Naive thymus-derived CD4-positive, alpha-beta T cell (primary cell): ENCODE measurements at places on chromosomes 12 and 14. TPM values are rescaled to one million over a fixed set of nuclear protein-coding genes. Genes with fewer than 3 reads are reported as not detected.

The DPF3 gene
- total RNA-seq, result 4.3 and 5.5 TPM in 2 replicates

- no peak for DNase-seq
- no peaks in the 10 kb centered on the region for H3K4me1 ChIP-seq
- no peak overlapping the region for H3K4me3 ChIP-seq
- no peak overlapping the region for H3K27ac ChIP-seq
- no peaks in the 10 kb centered on the region for H3K36me3 ChIP-seq
Measured at GRCh38 chr14:39555749-39556148, 123.5 kb upstream of the FBXO33 start.

The VRTN gene
- total RNA-seq, result not detected

- no peak overlapping the region for H3K27ac ChIP-seq
- DNase-seq, result no peak
- no peak overlapping the region for H3K4me3 ChIP-seq
- H3K27me3 ChIP-seq, result no peaks in the 10 kb centered on the region
Measured at GRCh38 chr12:104769144-104769561, 188.9 kb downstream of the SLC41A2 start.

DNA sequence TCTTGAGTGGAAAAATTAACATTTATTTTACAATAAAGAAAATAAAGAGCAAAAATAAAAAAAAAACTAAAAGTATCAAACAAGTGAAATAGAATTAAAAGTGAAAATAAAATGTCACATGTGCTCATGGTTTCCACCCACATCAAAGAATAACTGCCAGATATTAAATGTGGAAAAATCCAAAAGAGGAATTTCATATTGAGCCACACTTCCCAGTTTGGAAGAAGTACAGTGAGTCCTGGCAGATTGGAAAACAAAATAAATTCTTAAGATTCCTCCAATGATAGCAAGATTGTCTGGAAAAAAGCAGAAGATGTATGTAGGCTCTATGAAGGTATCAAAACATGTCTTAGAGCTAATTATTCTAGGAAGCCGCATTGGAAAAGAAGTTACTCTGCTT lies 1019.5 kb downstream of the SLC6A15 start:
- H3K36me3 ChIP-seq, result no peaks in the 10 kb centered on the region
- H3K4me1 ChIP-seq, result no peaks in the 10 kb centered on the region
- DNase-seq, result no peak
- no peaks in the 10 kb centered on the region for H3K27me3 ChIP-seq
- no peak overlapping the region for H3K27ac ChIP-seq
- H3K4me3 ChIP-seq, result no peak overlapping the region

DNA sequence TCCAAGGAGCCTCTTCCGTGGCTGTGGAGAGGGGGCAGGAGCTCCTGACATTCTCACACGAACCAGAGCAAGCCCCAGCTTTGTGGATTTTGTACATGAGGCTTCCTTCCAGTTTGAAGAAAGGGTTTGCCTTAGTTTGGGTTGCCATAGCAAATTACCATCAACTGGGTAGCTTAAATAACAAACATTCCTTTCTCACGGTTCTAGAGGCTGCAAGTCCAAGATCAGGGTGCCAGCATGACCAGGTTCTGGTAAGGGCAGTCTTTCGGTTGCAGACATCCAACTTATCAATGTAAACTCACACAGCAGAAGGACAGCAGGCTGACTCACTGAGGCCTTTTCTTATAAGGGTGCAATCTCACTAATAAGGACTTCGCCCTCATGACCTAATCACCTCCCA lies 25.9 kb upstream of the STAB2 start:
- H3K27me3 ChIP-seq, result no peaks in the 10 kb centered on the region
- no peak for DNase-seq
- H3K27ac ChIP-seq, result no peak overlapping the region
- H3K36me3 ChIP-seq, result no peaks in the 10 kb centered on the region
- H3K4me3 ChIP-seq, result no peak overlapping the region
- H3K4me1 ChIP-seq, result no peaks in the 10 kb centered on the region

DNA sequence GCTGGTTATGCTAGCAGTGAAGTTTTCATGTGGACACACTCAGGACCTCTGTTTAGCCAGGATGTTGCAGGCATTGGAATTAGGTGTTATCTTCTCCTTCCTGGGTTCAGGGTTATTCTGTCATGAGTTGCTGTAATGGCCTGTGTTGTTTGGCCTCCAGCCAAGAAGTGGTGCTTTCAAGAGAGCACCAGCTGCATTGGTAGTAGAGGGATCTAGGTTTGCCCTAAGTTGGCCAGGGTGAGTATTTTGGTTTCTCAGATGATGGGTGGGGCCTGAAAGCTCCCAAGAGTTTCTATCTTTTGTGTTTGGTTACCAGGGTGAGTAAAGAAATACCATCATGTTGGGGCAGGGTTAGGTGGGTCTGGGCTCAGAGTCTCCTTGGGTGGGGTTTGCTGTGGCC lies 2.7 kb upstream of the GZMH start:
- no peaks in the 10 kb centered on the region for H3K4me1 ChIP-seq
- H3K27me3 ChIP-seq, result no peaks in the 10 kb centered on the region
- no peaks in the 10 kb centered on the region for H3K36me3 ChIP-seq
- no peak overlapping the region for H3K27ac ChIP-seq
- no peak overlapping the region for H3K4me3 ChIP-seq
- DNase-seq, result no peak

DNA sequence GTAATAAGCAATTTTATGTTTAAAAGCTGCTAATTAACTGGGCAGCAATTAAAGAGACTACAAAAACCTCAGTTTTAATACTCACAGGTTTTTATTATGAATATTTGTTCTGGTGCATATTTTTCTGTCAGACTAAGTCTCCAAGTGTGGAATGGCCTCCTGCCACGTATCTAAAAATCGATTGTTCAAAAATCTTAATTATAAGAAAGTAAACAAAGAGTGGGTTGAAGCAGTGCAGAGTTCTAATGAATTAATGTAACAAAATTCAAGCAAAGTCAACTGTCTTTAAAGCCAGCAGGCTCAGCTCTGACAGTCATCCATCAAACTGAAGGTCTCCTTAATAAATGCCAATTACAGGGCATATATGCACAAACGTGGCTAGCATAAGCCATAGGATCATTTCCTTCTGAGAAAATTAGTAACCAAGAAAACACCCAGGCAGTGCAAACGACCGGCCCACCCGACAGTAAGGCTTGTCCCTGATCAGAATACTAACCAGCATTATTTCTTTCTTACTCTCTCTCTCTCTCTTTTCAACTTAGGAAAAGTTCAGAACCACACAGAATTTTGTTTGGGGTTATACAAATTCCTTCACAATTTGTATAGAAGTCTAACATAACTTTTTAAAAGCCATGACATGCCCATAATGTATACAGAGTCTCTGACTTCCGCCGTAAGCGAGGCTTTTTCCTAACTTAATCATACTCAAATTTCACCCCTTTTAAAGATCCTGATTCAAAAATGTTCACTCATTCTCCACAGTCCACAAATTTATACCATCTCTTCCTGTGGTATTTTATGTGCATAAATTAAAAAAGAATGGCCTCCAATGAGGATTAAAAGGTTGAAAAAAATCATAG lies 83.8 kb downstream of the SLC25A21 start:
- no peak overlapping the region for H3K4me3 ChIP-seq
- H3K4me1 ChIP-seq, result no peaks in the 10 kb centered on the region
- H3K27ac ChIP-seq, result no peak overlapping the region
- no peaks in the 10 kb centered on the region for H3K36me3 ChIP-seq
- no peaks in the 10 kb centered on the region for H3K27me3 ChIP-seq
- no peak for DNase-seq

- H3K27ac ChIP-seq, result no peak overlapping the region
- no peaks in the 10 kb centered on the region for H3K36me3 ChIP-seq
- DNase-seq, result no peak
- H3K4me1 ChIP-seq, result no peaks in the 10 kb centered on the region
- H3K27me3 ChIP-seq, result no peaks in the 10 kb centered on the region
Measured at GRCh38 chr14:95679998-95680735, 6.1 kb upstream of the TCL1B start.

The AKAP5 gene
- 0.13 TPM for total RNA-seq

DNA sequence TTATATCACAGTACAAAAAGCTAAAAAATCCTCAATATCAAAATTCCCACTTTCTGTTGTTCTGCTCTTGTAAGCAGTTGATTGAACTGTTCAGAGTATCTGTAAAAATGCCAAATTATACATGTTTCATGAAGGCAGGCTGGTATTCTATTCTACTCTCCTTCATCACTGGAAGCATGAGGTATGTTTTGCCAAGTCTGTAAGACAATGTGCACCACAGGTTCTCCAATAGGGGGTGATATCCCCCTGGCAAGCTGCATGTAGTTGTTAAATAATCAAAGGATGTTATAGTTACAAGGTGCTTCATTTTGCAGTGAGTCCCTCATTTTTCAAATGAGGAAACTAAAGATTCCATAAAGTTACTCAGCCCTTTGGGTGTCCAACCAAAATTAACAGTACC lies 15.1 kb upstream of the NEK9 start:
- no peak overlapping the region for H3K27ac ChIP-seq
- H3K27me3 ChIP-seq, result no peaks in the 10 kb centered on the region
- H3K4me3 ChIP-seq, result no peak overlapping the region
- no peaks in the 10 kb centered on the region for H3K36me3 ChIP-seq

The PCED1B gene
- 94.3 TPM for total RNA-seq

The STYK1 gene
- not detected for total RNA-seq

DNA sequence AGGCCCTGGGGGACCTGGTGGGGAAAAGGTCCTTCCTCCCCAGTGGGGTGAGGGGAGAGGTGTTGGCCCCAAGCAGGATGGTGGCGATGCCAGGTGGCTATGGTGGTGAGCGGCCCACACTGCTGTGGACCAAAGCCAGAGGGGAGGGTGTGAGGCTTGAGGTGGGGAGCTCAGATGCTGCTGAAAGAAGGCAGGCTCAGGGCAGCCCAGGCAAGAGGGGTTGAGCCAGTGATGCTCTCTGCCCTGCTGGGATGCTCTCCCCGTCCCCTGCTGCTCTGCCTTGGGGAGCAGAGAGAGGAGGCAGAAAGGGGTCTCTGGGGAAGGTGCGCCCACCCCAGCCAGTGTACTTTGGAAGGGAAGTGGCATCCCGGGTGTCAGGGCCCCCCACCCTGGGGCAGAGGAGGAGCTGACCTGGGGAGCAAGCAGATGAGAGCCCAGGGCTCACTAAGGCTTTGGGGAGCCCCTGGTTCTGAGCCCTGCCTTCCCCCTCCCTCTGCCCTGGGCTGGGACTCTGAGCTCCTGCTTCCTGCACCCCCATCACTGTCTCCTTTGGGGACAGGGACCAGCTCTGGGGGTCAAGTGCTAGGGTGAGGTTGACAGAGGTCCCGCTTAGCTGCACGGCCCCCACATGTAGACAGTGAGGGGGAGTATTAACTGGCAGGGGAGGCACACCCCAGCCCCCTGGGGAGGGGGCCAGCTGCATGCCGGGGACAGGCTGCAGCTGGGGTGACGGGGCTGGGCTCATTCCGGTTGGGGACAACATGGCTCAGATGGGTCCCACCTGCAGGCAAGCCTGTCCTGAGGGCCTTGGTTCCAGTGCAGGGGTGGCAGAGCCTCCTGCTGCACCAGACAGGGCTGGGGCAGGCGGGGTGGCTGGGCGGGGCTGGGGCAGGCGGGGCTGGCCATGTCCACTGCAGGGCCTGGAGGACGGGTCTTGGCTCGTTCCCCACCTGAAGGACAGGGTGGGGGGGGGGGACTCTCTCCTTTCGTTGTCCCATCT lies 124.4 kb downstream of the KIF26A start:
- no peaks in the 10 kb centered on the region for H3K4me1 ChIP-seq
- no peak for DNase-seq
- H3K27ac ChIP-seq, result no peak overlapping the region

The KRT5 gene
- not detected in 2 replicates for total RNA-seq

DNA sequence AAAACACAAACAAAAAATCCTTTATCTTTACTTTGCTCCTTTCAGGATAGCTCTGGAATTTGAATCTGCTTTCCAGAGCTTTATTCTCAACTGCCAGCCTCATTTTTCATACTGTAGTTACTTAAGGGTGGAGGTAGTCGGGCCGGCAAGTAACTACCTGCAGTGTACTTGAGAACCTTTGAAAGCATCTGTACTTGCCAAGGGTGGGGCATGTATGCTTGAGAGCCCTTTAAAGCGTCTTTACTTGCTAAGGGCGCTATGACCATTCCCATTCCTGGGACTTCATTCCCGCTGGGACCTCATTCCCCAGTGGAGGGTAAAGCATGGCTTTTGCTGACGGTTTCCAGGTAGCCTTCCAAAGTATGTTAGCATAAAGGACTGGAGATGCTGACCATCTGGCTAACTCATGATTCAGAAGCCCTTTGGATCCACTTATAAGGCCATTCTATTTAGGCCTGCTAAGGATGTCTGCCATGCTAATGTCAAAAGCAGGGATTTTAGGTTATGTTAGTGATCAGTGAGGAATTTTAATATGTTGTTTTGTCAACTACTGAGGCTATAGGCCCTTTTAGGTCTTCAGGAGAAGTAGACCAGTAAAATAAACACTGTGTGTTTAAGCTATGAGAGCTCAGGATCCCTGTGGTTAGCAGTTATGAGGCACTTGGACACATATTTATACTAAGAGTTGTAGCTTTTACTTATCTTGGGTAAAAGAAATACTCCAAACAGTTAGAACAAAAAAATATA lies 74.9 kb downstream of the CRADD start:
- H3K27me3 ChIP-seq, result no peaks in the 10 kb centered on the region
- H3K36me3 ChIP-seq, result no peaks in the 10 kb centered on the region
- H3K4me1 ChIP-seq, result no peaks in the 10 kb centered on the region
- H3K4me3 ChIP-seq, result no peak overlapping the region

The ARL1 gene
- total RNA-seq, result 26.2 TPM

The TMPRSS12 gene
- not detected for total RNA-seq

DNA sequence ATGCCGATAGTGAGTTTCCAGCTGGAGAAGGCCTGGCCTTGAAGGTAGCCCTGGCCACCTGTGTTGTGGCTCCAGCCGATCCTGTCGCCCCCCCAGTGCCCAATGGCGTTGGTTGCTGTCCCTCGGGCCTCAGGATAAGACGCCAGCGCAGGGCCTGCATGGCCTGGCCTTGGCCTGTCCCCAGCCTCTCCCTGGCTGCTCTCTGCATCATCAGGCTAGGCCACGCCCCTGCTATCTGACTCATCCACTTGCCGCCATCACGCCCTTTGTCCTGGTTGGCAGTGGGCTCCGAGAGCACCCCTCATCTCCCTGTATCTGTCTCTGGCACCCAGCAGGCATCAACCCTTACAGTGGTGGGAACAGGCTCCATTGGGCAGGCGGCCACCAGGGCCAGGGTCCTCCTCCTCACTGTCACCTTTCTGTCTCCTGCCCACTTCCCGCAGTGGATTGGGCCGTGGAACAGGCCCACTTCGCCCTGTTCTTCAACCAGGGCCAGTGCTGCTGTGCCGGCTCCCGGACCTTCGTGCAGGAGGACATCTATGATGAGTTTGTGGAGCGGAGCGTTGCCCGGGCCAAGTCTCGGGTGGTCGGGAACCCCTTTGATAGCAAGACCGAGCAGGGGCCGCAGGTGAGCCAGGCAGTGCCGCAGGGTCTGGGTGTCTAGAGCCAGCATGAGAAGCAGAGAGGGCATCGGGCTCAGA lies 25.6 kb downstream of the ALDH2 start:
- no peaks in the 10 kb centered on the region for H3K27me3 ChIP-seq
- no peak overlapping the region for H3K27ac ChIP-seq
- no peaks in the 10 kb centered on the region for H3K4me1 ChIP-seq
- no peaks in the 10 kb centered on the region for H3K36me3 ChIP-seq
- DNase-seq, result no peak
- H3K4me3 ChIP-seq, result no peak overlapping the region

GRCh38 chr12:1501695-1502378 lies 92.5 kb downstream of the FBXL14 start:
- DNase-seq, result no peak
- no peaks in the 10 kb centered on the region for H3K27me3 ChIP-seq
- H3K36me3 ChIP-seq, result no peaks in the 10 kb centered on the region
- H3K27ac ChIP-seq, result no peak overlapping the region
- H3K4me1 ChIP-seq, result no peaks in the 10 kb centered on the region
- no peak overlapping the region for H3K4me3 ChIP-seq

GRCh38 chr12:98852181-98852580 lies 207.1 kb downstream of the APAF1 start:
- H3K36me3 ChIP-seq, result no peaks in the 10 kb centered on the region
- DNase-seq, result no peak
- no peak overlapping the region for H3K4me3 ChIP-seq
- no peaks in the 10 kb centered on the region for H3K27me3 ChIP-seq
- H3K27ac ChIP-seq, result no peak overlapping the region
